Vagina (tissue), 2 donors: ENCODE measurements at places on chromosomes 4 and X.
A peak's percentile ranks its signal among the peaks of the same experiment; 100 is the strongest.

DNA sequence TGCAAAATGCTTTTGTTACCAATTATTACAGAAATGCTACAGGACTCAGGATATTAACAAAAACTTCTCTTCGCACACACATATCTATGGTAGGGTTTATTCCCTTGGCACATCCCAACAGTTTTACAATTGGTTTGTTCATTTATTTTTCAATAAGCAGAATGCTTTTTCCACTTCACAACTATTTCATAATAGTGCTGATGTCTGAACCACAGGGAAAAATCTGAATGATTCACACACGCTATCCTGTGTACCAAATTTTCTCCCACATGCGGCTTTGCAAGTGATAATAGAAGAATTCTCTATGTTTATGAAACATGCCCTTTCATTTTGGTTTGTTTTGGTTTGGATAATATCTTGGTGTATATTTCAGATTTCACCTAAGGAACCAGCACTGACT lies 725.7 kb upstream of the TENM3 start:
- DNase-seq, result no peak

DNA sequence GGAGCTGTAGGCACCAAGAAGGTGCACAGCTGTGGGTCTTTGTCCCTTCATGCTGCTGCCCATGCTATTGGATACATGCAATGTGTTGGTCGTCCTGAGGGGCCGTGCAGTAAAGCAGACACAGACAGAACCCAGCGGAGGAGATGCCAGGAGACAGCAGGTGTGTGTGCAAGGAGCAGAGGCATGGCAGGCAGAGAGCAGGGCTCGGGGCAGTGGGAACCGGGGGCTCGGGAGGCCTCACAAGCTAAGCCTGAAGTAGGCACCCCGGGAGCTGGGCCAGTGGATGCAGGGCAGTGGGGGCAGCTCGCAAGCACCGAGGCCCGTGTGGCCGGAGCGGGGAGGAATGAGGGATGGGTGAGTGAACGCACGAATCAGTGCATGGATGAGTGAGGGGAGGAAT lies 13.2 kb downstream of the HTRA3 start:
- DNase-seq, result no peak

DNA sequence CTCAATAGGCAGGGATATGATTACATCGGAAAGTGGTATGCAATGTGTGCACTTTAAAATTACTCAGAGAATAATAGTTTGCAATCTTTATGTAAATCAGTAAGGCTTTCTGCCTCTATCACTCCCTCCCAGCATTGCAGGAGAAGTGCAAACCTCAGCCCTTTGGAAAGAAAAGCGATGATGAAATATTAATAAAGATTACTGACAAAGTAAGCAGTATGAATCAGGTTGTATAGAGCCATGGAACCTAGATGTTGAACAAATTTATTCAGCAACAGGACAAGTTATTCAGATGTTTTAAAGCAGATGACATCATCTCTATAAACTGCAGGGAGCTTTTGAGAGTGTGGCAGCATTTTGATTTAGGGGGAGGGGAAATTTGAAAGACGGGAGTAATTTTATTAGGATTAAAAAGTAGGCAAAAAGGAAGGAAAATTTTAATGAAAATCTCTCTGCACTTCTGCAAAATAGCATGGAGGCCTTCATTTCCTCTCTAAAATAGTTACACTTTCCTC lies 631.7 kb upstream of the GRIA3 start:
- no peak for DNase-seq

- no peak for DNase-seq
These were observed 82.7 kb downstream of the MXRA5 start for GRCh38 chrX:3263681-3264126.

GRCh38 chr4:99983289-99983943 lies 33.3 kb upstream of the H2AZ1 start:
- DNase-seq, result no peak

GRCh38 chr4:15416357-15417232 lies 11.2 kb upstream of the C1QTNF7 start:
- no peak for DNase-seq

DNA sequence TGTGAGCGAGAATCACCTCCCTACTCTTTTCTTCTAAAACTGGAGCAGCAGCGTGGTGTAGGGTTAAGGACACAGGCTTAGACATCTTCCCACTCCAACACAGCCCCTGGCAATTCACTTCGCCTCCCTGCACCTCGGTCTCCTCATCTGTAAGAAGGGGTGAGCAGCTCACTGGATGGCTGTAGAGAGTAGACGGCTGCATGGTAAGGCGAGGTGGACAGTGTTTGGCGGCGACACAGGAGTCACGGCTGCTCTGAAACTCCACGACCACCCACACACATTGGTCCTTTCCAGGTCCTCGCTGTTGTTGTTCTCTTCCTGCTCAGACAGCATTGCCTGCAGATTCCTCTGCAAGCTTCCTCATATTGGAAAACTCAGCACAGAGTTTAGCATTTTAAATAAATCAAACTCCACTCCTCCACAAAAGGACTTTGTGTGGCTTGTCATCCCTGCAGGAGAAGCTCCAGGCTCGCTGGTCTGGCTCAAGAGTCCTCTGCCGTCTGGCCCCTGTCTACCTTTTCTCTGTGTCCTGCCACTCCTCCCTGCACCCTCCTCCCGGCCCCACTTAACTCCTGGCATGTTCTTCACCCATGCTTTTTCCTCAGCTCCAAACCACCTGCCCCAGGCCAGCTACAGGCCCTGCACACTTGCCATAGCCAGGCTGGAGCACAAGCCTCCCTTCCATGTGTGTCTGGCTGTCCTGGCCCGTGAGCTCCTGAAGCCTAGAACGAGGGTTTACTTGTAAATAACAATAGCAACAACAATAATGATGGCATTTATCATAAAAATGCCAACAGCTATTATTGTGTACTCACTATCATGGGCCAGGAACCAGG lies 41.3 kb upstream of the CRMP1 start:
- no peak for DNase-seq

GRCh38 chr4:1082215-1083182 lies 30.9 kb downstream of the RNF212 start:
- peak; percentile 95 for DNase-seq

GRCh38 chr4:48667148-48667547 lies 112.9 kb downstream of the FRYL start:
- no peak for DNase-seq

DNA sequence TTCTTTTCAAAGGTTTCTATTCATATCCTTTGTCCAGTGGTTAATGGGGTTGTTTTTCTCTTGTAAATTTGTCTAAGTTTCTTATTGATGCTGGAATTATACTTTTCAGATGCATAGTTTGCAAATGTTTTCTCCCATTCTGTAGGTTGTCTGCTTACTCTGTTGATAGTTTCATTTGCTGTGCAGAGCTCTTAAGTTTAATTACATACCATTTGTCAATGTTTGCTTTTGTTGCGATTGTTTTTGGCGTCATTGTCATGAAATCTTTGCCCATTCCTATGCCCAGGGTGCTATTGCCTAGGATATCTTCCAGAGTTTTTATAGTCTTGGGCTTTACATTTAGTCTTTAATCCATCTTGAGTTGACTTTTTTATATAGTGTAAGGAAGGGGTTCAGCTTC lies 21.2 kb upstream of the UGT8 start:
- no peak for DNase-seq

DNA sequence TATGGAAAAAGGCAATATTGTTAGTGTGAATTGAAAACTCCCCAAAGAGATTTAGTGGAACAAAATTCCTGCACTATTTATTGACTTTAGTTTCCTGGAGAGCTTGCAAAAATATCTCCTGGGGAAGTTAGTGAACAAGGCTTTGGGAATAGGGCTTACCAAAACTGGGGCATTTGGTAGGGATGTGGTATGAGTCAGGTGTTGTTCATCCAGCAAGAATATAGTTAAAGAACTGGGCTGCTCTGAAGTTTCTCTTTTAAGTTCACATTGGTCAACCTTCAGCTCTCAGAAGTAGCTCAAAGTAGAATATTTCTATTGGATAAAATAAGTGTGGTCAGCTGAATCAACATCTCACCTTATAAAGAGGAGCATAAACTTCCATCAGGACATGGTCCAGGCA lies 185.0 kb downstream of the CPE start:
- no peak for DNase-seq

GRCh38 chr4:120105472-120105871 lies 38.8 kb upstream of the MAD2L1 start:
- DNase-seq, result no peak

DNA sequence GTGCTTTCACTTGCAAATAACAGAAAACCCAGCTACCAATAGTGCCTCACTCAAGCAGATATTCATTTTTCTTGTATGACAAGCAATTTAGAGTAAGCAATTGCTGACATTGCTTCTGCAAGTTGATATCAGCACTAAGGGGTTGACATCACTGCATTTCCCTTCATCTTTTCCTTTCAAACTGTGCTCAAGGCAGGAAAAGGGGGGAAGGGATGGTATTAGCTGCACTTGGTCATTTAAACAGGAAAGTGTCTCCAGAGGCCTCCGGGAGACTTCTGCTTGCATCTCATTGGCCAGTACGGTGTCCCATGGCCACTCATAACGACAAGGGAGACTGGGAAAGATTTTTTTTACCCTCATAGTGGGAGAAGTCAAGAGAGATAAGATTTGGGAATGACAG lies 65.5 kb upstream of the FGG start:
- DNase-seq, result no peak

DNA sequence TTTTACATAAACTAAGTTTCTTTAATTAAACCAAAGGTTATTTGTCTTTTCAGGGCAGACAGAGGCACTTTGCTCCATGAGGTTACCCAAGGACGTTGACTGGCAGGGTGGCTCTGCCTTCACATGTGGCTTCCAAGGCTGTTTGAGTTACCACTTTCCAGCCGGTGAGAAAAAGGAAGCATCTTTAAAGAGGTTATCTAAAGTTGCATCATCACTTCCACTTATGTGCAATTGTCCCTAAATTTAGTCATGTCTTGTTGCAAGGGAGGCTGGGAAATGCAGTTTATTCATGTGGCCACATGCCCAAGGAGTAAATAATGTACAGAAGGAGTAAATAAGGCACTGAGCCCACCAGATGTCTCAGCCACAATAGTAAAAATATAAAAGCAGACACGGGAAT lies 29.0 kb upstream of the RAP1GDS1 start:
- DNase-seq, result no peak

GRCh38 chr4:140790765-140791164 lies 34.6 kb upstream of the TBC1D9 start:
- DNase-seq, result no peak

DNA sequence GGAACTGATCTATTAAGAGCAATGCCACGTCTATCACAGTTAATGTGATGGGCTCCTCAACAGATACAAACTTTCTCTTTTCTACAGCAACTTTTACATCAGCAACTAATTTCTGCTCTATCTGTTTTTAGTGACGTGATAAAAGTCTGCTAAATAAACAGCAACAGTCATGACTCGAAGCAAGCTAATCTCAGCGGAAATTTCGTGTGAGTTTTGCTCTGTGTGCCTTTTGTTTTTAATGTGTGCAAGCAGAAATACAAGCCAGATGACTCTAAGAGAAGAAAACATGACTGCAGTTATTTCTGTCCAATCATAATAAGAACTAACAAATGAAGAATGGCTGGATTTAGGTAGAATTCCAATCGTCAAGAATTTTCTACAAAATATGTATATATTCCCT lies 214.3 kb downstream of the LDB2 start:
- DNase-seq, result no peak

- DNase-seq, result peak; percentile 91
These were observed 247 bp upstream of the PPA2 start for GRCh38 chr4:105474099-105474518.

DNA sequence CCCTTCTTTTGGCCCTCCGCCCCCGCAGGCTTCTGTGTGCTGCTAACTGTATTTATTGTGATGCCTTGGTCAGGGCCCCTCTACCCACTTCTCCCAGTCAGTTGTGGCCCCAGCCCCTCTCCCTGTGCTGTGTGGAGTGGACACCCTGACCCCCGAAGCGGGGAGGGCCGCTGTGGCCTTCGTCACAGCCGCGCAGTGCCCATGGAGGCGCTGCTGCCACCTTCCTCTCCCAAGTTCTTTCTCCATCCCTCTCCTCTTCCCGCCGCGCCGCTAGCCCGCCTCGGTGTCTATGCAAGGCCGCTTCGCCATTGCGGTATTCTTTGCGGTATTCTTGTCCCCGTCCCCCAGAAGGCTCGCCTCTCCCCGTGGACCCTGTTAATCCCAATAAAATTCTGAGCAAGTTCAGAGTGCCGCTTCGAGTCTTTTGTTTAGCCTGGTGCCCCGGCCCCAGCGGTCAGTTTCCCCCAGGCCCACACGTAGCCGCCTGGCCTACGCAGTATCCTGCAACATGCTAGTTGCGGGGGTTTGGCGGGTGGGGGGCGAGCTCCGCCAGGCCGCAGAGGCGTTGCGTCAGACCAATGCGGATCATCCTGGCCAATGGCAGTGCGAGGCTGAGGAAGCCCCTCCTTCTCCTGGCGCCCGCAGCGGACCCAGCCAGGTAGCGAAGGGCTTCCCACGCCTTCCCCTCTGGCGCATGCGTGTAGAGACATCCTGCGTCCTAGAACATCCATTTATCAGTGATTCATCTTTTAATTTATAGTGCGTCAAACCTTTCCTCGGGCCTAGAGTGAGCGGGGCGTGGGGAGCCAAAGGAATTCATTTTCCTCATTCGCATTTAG lies 5.6 kb upstream of the KANTR start:
- no peak for DNase-seq

DNA sequence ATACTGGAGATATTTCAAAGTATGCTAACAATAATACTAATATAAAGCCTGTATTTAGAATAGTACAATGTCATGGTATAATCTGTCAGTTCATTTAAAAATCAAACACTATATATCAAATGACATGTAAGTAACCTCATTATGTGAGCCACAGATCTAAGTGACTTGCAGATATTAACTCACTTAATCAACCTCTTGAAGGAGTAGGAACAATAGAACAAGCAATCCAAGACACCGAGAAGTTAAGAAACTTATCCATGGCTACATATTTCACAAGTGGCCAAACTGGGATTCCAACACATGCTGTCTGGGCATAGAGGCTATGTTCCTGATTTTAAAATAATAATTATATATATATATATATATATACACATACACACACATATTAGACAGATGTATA lies 554.0 kb downstream of the ARAP2 start:
- no peak for DNase-seq

- no peak for DNase-seq
These were observed 444.2 kb downstream of the GRIA2 start for GRCh38 chr4:157664726-157665125.

GRCh38 chr4:3213106-3213425 lies 35.9 kb upstream of the MSANTD1 start:
- no peak for DNase-seq

GRCh38 chrX:37746218-37746941 lies 33.5 kb upstream of the CYBB start:
- no peak for DNase-seq

DNA sequence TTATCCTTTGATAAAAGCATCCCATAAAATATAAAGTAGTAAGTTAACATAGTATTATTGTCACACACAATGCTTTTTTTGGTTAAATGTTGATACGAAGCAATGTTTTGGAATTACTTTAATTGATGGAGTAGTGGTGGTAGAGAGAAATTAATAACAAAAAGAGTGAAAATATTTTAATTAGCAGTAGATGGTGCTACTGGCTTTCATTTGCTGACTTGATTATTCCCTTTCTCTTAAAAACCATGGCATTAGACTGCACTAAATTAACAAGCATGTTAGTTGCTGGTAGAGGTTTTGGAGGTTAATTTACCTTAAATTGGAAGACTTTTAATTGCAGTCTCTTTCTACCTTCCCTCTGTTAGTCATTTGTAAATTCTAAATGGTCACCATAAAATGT lies 8.9 kb upstream of the DCK start:
- DNase-seq, result no peak
